ENCODE measurements at places on chromosomes 5 and 9.

DNA sequence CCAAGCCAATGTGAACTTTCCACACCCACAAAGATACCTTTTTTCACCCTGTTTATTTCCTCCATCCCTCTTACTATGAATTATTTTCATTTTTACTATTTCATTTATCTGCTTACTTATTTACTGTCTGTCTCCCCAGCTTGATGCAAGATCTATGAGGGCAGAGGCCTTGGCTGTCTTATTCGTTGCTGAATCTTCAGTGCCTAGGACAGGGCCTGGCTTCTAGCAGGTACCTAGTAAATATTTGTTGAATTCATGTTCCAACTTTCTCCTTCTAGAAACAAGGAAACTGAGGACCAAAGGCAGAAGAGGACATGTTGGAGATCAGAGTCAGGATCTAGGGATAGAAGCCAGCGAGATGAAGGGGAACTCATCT is 543 bp upstream of the DNM1 start:
- no peak for DNase-seq

- peak; percentile 53 for DNase-seq
Observed at GRCh38 chr9:117718085-117718484, 13.9 kb downstream of the TLR4 start.

DNA sequence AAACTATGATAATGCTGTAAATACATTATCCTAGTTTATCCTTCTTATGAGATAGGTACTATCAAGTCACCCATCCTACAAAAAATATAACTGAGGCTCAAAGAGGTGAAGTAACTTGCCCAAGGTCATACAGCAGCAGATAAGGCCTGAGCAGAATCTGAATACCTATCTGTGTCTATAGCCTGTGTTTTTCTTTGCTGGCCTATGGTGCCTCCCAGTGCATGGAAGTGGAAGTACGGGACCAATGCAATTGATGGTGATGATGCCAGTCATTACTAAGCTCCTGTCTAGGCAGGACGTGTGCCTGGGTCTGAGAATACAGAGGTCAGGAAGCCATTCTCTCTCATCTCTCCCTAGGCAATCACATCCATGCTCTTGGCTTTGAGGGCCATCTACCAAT is 67.8 kb downstream of the FAT2 start:
- DNase-seq = peak; percentile 82

GRCh38 chr5:171861381-171861780 is 75.8 kb downstream of the SMIM23 start:
- no peak for DNase-seq

GRCh38 chr9:7238247-7238637 is 480.5 kb downstream of the KDM4C start:
- DNase-seq = peak; percentile 52

- DNase-seq = peak; percentile 81
Observed at GRCh38 chr5:122415030-122415800, 103.2 kb downstream of the SNCAIP start.

GRCh38 chr9:17531642-17532254 is 47.1 kb upstream of the SH3GL2 start:
- DNase-seq = peak; percentile 75

DNA sequence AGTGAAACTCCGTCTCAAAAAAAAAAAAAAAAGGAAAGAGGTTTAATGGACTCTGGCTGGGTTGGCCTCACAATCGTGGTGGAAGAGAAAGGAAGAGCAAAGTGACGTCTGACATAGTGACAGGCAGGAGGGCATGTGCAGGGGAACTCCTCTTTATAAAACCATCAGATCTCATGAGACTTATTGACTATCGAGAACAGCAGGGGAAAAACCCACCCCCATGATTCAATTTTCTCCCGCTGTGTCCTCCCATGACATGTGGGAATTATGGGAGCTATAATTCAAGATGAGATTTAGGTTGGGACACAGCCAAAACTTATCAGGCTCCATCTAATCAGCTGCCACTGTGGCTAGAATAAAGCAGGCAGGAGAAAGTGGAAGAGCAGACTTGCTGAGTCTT is 610.4 kb upstream of the NUDT12 start:
- no peak for DNase-seq

DNA sequence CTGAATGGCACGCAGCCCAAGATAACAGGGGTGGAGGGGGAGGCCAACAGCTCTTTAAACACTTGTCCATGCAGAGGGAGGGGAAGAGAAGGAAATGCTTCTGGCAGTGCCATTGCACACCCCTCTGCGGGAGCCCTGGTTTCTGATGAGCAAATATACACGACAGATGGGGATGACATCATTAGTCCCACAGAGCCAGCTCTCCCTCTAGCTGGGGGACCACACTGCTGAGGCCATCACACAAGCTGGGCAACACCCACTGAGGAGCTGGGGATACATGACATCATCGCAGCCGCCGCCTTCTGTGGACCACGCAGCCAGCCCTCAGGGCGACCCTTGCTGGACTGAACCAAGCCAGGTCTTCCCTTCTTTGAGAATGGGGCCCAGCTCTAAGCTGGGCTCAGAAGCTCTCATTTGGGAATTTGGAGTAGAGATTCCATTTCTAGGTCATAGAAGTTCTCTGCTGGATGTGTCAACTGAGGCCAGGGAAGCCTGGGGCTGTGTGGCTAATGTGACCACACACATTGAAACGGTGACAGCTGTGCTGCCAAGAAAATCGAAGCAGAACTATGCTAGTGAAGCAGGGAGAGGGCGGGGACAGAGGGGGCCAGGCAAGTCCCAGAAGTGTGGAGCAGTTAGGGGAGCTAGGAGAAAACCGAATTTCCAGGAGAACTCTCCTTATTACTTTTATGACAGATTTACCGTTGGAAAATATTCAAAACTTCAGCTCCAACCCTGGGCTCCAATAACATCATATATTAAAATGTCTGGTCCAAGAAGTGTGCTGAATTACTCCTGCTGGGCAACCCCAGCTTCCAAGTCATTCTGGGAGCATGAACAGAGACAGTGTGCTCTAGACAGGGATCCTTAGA is 79.5 kb downstream of the PRRT1B start:
- DNase-seq = no peak

DNA sequence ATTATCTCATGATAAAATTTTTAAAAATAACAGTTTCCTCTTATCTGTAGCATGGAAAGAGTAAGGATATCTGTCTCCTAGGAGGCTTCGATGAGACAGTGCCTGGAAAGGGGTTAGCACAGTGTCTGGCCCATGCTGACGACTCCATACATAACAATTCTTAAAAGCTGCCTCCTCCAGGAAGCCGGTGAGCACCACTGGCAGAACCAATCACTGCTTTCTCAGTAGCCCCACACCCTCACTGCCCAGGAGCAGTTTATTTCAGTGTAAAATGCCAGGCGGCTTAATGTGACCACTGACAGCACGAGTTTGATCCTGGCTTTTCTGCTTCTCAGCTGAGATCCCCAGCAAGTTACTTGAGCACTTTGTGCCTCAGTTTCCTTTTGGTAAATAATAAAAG is 1.2 kb upstream of the NIPAL4 start:
- DNase-seq = no peak

DNA sequence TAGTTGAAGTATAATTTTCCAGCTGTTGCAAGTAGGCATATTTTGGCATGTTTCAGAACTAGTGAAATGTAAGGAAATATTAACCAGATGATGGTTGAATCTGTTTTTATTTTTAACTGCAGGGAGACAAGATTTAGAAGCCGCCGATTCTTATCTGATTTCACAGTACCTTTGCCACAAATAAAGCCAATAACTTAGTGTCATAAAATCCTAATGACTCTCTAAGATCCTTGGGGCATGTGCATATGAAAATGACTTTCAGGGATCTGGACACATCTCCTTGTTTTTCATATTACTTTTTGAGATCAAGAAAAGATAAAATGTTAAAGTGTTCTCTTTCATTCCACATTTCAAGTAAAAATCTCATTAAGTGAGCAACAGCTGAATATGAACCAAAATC is 125.8 kb upstream of the CNTLN start:
- no peak for DNase-seq

DNA sequence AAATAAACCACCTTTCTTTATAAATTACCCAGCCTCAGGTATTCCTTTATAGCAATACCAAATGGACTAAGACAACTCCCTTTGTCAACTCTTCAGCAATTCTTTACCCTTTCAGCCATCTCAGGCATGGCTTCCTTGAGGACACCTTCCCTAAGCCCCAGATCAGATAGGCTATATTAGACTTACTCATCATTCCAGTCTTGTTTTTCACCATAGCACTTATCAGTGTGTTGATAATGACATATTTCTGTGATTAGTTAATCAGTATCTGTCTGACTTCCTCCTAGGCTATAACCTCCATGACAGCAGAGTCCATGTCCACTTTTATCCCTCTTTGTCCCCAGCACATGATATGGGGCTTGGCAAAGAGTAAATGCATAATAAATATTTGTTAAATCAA is 238.1 kb downstream of the ACTL7B start:
- DNase-seq = no peak

- no peak for DNase-seq
Observed at GRCh38 chr5:134534726-134535110, 9.2 kb downstream of the JADE2 start.

DNA sequence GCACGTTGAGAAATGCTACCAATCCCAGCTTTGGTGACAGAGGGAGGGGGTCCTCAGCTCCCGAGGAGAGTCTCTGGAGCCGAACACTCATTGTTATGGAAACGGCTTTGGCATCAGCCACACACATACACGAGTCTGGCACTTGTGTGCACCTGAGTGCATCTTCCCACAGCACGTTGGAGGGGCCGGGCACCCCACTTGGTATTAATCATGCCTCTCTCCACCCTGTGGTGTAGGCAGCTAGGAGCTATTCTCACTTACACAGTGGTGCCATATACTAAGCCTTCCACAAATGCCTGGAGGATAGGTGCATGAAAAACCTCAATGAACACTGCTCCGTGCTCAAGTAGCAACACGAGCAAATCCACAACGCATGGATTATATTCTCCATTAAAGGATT is 133.9 kb upstream of the PANK3 start:
- DNase-seq = no peak

DNA sequence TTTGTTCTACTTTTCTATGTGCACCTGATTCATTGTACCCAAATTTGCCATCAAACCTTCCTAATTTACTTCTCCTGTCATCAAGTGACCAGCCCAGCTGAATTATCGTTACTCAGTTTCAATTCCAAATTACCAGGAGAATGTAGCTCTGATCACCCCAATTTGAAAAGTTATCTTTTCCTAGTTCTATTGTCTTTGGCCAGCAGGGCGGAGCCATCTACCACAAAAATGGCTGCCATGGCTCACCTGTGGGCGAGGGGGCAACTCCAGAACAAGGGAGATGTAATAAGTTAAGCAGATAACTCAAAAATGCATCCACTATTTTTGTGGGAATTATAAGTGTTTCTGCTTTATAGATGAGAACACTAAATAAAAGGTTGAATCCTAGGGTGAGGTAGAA is 133.8 kb upstream of the MOCS2 start:
- no peak for DNase-seq

GRCh38 chr9:130327070-130327780 is 61.7 kb downstream of the HMCN2 start:
- peak; percentile 45 for DNase-seq

- DNase-seq = no peak
Observed at GRCh38 chr5:144207875-144208444, 37.3 kb downstream of the KCTD16 start.

DNA sequence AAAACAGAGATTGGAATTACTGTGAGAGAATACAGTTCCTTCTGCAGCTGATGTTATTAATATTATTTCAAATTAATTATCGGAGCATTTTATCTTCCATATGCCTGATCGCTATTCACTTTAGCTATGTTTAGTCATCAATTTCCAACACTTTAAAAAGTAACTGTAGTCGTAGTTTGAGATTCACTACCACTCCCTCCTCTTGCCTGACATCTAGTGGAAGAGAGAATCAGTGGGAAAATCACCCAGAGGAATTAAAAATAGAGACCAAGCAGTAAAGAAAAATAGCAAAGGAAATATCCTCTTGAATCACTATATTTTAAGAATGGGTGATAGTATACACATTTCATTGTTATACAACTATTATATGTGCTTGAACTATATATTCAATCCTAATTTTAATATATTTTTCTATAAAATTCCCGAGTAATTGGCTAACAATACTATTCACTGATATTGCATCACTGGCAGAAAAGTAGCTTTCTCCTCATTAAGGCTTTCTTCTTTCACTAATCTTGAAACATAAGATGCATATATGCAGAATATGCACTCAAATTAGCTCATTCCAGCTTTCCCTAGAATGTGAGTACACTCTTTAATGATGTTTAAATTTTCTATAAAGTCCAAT is 708.7 kb downstream of the CDH9 start:
- DNase-seq = peak; percentile 6

DNA sequence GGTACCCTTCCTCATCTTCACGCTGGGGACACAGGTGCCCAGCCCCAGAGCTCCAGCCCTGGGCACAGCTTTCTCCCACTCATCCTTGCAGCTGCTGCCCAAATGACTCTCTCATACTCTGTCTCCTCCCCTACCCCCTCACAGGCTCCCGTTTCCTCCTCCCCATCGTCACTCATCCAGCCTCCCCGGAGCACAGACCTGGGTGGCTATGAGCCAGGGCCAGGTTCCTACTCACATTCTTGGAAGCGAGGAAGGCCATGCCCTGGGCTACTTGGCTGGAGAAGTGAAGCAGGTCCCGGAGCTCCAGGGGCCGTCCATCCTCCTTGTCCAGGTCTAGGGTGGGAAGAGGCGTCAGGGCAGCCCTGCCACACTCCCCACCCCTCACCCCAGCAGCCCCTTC is 29.3 kb downstream of the CSF1R start:
- no peak for DNase-seq

DNA sequence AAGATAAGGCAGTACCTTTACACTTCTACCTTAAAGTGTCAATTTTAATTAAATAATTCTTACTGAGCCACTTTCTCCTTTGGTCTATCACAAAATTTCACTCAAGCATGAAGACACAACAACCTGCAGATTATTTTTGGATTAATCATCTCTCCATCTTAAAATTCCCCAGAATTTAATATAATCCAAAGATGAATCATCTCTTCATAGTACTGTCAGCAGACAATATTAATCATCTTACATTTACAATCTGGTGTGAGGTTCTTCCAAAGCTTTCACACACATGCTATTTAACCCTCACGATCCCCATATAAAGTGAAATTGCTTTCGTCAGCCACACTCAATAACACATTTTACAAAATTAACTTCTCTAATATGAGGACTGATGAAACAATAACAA is 43.0 kb downstream of the LHFPL2 start:
- no peak for DNase-seq

GRCh38 chr9:16271967-16272366 is 598.5 kb downstream of the BNC2 start:
- DNase-seq = no peak
